Hypothalamus (tissue), 51 donors: ENCODE measurements at places on chromosomes 6 and 20.

- DNase-seq, result no peak
Measured at GRCh38 chr20:33914919-33915318, 78.8 kb upstream of the RALY start.

DNA sequence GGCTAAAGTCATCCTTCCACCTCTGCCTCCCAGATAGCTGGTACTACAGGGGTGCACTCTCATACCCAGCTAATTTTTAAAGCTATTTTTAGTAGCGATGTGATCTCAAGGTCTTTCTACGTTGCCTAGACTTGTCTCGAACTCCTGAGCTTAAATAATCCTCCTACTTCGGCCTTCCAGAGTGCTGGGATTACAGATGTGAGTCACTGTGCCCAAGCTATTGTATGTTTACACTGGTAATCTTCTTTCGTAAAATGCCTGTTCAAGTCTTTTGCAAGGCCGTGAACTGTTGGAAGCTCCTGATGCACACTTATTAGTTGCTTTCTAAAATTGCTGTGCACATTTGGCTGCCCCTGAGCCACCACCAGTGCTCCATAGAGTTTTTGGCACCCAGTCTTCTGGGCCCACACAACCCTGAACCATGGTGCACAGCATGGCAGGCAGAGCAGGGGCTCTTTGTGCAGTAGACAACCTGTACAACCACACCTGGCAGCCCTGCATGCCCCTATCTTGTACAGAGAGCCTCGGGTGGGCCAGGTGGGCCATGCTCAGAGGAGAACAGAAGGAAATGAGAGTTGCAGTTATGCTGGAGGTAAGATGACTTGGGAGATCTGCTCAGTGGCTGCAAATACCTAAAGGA is 33.3 kb downstream of the PDRG1 start:
- DNase-seq, result no peak

DNA sequence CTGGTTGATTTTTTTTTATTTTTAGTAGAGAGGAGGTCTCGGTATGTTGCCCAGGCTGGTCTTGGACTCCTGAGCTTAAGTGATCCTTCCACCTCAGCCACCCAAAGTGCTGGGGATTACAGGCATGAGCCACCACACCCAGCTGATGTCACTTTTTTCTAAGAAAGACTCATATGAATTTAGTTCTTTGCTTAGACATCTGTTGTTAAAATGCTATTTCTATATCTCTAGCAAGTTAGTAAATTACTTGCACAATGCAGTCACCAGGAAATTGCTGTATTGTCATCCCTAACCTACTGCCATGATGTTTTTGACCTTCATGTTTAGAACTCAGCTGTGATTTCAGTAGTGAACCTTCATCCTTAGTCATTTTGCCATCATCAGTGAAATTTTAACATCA is 5.7 kb downstream of the KDM1B start:
- no peak for DNase-seq

- no peak for DNase-seq
Measured at GRCh38 chr6:67971812-67972211, 663.3 kb upstream of the ADGRB3 start.

DNA sequence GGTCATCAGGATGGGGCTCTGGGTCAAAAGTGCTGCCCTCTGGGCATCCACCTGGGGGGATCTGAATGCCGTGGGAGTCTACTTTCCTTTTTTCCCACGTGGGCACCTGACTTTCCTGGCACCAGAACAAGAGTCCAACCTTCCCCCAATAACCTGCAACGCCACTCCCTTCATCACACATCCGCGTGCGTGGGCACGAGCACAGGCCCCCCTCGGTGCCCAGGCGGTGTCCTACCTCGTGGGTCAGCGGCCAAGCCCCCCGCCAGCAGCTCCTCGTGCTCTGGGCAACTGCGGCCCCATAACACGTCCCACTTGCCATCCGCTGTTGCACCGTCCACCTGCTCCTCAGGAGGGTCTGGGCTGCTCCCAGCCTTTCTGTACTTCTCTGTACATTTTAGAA is 87.0 kb downstream of the YTHDF1 start:
- no peak for DNase-seq

DNA sequence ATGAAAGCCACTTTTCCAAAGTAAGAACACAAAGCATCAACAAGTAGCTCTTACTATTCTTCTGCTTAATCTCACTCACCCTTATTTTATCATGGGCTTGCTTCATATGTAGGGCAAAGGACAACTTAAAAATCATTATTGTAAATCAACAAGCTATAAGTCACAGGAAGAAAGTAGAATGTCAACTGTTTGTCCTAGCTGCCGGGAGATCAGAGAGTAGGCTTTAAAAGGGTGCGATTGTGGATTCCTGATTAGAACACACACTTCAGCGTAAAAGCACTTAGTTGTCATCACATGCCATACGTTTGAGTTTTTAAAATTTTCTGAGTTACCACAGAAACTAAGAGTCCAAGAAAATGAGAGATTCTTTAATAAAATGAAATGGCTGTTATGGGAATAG is 44.4 kb upstream of the NHSL1 start:
- DNase-seq, result no peak

- no peak for DNase-seq
Measured at GRCh38 chr6:98498144-98498775, 336.1 kb upstream of the POU3F2 start.
